Ascending aorta (tissue), 2 donors: ENCODE measurements at places on chromosomes 7 and 10.

DNA sequence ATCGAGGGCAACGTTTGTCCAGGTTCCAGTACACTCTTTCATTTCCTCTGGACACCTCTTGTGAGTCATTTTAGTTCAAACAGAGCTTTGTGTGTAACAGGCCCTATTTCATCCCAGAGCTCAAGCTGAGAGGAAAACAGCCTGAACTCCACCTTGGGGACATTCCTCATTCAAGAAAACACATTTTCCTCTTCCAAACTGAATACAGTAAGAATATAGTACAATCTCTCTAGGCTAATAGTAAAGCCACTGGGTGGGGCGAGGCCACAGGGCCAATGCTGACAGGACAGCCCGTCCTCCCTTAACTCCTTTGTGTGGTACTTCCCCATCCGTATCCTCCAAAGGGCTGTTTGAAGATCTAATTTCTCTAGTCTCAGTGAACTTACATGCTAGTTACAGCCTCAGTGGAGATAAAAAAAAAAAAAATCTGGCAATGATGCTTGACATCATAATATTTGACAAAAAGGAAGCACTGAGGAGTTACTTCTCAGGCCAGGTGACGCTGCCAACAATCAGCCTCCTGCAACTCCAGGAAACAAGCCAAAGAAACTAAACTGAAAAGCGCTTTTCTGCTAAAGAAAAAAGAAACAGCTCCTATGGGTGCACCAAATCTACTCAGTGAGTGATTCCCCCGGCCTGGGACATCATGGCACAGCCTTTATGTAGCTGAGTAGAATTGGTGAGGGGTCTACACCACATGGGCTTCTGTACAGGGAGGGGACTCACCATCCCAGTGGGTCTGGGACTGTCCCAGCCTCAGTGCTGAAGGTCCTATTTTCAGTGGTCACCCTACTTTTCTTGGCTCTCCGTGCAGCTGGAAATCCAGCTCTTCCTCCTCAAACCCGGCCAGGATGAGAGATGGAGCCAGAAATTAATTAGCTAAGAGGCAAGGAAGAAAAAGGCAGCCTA lies 238.2 kb upstream of the NEBL start:
- DNase-seq: no peak

DNA sequence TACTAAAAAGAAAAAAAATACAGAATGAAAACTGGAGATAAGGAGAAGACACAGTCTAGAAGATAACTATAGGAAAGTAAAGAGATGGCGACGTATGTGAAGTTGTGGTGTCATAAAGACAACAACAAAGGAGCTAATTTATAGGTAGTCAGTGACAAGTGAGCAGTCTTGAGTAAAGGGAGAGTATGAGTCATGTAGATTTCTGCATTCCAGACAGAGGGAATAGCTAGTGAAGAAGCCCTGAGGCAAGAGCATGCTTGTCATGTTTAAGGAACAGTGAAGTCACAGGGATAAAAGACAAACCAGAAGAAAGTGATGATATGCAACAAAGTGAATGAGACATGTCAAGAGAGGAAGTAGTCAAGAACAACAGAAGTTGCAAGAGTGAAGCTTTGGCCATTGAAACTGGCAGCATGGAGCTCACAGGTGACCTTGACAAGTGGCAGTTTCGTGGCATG lies 2.3 kb upstream of the MIOS start:
- no peak for DNase-seq

DNA sequence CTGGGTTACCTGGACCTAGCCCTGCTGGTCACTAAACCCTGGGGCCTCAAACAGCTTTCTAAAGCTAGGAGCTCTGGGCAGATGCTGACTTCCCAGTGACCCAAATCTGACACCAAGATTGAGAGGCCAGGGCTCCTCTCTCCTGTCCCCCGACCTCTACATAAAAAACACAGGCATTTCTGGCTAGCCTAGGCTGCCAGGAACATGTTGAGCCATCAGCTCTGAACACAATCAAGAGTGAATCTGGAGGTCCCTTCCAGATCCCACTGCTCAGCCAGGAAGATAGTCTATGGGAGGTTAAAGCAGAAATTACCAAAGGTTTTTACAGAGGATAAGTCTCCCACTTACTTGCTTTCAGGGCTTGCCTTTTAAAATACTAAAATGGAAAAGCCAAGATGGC lies 22.1 kb upstream of the PDE1C start:
- DNase-seq: no peak

DNA sequence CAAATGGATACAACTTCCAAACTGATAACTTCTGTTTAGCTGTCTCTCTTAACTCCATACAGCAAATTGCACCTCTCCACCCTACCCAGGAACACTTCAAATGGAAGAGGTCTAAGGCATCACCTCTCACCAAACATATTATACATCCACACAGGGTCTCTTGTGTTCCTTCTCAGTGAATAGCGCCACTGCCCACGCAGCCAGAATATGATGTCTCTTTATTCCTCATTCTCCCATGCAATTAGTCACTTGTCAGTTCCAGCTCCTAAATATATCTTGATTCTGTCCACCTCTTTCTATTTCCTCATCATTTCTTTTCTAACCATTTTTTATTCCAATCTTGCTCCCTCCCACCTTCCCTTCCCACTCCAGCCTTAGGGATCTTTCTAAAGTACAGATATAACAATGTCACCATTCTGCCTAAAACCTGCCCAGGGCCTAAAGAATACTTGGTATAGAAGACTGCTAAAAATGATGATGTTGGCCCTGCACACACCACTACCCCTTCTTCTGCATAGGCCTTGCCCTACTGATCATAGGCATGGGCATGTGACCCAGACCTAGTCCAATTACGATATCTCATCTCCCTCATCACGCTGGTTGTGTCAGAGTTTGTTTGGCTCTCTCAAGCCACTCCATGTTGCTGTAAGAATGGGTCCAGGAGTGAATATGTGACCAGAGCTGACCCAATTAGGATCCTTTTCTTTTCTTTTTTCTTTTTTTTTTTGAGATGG lies 5.7 kb upstream of the TSPAN14 start:
- no peak for DNase-seq

- DNase-seq: peak; percentile 90
Measured at GRCh38 chr10:59907918-59908807, 1.8 kb upstream of the CCDC6 start.

- no peak for DNase-seq
Measured at GRCh38 chr10:95350830-95351228, 60.0 kb upstream of the PDLIM1 start.

- DNase-seq: no peak
Measured at GRCh38 chr7:13894377-13894776, 95.1 kb downstream of the ETV1 start.

- DNase-seq: no peak
Measured at GRCh38 chr7:105980645-105981396, 17.8 kb downstream of the CDHR3 start.

DNA sequence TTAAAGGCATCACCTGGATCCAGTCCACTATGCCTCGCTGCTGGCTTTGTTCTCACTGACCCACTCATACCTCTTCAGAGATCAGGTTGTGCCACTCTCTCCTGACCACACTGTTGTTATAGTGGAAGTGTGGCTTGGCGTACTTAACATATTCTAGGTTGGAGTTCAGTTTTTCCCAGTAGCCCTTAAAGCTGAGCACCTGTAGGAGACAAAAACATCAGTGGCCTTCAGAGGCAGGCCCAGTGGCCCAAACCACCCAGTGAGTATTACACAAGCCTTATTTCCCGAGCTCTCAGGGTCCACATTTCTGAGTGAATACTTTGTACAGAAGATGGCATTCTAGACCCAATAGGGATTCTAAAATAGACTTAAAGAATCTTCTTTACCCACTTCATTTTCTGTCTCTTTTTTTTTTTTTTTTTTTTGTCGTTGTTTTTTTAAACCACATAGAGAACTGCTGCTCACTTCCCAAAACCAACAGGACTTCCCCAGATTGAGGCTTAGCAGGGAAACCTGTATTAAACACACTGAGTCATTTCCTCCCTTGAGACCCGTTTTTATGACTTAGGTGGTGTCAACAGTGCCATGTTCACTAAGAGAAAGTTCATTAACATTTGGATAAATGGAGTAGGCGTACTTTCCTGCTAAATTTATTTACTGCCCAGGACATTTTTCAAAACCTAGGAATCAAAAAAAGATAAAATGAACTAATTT lies 85.8 kb downstream of the GSAP start:
- DNase-seq: no peak

DNA sequence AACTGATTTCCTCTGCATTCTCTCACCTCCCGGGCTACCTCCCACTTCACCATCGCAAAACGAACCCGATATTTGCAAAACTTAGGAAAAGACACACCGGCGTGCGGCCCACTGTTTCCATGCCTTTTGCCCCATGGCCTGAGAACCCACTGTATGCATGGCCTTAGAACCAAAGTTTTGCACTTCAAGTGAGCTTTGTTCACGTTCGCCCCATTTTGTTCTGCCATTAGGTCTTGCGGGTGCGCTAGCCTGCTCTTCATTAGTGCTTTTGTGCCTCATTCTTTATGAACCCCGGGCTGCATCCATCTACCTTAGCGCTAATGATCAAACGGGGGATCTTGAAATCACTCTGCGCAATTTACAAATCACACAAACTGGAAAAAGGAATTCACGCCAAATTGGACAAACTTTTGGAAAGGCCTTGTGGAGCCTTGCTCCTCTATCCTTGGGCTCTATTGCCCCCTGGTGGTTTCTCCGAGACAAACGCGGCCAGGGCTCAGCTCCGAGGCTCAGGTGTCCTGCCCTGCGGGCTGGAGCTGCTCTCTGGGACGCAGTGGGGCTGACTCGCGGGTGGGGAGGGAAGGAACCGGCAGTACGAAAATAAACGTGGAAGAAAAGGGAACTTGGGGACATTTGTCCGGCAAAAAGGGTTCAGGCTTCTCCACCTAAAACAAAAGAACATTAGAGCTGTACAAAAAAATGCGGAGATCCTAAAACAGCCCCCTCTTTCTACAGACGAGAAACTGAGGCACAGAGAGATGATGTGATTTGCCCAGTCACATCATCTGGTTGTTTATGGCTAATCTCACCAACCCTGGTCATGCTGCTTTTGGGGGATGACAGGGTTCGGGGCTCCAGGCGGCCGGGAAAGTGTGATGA lies 300.4 kb upstream of the NFE2L3 start:
- peak; percentile 62 for DNase-seq

DNA sequence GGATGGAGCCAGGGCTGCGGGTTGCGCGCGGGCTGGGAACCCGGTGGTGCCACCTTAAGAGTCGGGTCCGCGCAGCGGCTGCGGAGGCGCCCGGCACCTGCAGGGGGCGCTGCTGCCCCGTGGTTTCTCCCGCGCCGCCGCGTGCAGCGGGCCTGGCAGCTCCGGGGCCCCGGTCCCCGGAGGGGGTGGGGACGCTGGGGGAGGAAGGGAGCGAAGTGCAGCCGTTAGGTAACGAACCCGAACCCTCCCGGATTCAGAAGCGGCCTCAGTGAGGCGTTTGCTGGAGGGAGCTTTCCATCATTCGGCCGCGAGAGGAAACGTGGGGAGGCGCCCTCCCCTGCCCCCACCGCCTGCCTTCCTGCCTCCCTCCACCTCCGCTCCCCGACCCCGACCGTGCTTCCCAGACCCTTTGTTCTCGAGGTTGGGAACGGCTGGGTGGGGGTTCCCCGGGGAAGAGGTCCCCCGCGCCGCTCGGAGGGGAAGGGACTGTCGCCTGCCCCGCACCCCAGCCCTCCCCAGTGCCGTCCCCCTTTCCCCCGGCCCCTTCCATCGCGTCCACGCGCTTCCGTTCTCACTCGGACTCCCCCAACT lies 29.6 kb downstream of the SKIDA1 start:
- DNase-seq: peak; percentile 91

DNA sequence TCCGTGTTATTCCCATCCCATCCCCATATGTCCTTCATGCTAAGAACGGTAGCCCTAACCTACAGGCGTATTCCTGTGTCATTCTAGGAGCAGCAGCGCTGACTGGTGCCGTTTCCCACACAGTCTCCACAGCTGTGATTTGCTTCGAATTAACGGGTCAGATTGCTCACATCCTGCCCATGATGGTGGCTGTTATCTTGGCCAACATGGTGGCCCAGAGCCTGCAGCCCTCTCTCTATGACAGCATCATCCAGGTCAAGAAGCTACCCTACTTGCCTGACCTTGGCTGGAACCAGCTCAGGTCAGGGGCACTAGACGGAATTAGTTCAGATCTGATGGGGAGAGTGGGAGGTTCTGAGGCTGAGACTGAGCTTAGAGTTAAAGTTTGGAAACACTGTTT lies 20.7 kb downstream of the FAM131B start:
- no peak for DNase-seq

GRCh38 chr10:114388275-114388674 lies 16.0 kb downstream of the AFAP1L2 start:
- no peak for DNase-seq

DNA sequence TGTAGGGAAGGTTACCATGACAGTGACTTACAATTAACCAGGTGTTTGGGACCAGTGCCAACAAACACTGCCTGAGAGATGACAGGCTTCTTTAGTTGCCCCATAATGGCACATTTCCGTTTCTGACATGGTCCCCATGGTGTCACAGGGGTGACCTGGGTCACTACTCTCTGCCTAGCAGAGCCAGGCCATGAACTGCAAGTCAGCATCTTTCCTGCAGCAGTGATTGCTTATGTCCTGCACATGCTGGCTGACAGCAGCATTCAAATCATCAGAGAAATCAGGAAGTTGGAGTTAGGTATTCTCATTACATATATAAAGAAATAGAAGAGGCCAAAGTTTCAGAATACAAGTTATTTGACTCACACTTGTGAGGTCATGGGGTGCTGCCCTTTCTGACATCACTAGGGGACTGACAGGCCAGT lies 47.1 kb upstream of the ZNRF2 start:
- peak; percentile 21 for DNase-seq

DNA sequence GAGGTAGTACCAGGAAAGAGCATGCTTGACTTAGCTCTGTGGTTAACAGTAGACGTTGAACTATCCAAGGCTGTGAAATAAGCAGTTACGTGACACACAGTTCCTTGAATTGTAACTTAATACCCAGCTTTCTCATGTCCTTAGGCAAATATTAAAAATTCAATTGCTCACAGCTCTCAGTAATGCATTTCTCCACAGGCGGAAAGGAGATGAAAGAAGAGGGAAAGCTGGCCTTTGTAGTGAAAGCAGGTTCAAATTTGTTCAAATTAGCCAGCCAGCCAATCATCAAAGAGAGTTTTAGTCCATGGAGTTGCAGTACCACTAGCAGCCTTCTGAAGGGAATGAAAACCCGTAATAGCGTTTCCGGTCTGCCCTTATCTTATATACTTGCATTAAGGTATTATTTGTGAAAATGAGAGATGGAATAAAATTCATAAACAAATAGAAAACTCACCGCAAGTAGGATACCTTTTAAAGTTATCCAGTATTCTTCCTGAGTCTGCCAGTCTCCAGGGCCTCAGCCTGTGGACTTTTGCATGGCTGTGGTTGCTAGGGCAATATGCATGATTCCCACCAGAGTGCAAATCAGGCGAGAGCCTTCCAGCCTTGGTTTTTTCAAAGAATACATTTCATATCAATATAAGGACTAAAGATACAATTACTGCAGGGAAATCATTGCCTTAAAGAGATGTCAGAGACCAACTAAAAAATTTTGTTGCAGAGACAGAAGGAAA lies 795.5 kb downstream of the TNS3 start:
- DNase-seq: no peak

- no peak for DNase-seq
Measured at GRCh38 chr10:127834791-127835190, 58.0 kb downstream of the CLRN3 start.

GRCh38 chr7:2966466-2967078 lies 77.1 kb downstream of the CARD11 start:
- DNase-seq: no peak
